Stimulated activated naive B cell treated with anti-CD40 and anti-IgM and Interleukin-4, amounts not matched to agents 10 μg/mL and 1 μg/mL and 100 μg/mL, for 72 hours (primary cell): ENCODE measurements at places on chromosomes 3 and 15.

DNA sequence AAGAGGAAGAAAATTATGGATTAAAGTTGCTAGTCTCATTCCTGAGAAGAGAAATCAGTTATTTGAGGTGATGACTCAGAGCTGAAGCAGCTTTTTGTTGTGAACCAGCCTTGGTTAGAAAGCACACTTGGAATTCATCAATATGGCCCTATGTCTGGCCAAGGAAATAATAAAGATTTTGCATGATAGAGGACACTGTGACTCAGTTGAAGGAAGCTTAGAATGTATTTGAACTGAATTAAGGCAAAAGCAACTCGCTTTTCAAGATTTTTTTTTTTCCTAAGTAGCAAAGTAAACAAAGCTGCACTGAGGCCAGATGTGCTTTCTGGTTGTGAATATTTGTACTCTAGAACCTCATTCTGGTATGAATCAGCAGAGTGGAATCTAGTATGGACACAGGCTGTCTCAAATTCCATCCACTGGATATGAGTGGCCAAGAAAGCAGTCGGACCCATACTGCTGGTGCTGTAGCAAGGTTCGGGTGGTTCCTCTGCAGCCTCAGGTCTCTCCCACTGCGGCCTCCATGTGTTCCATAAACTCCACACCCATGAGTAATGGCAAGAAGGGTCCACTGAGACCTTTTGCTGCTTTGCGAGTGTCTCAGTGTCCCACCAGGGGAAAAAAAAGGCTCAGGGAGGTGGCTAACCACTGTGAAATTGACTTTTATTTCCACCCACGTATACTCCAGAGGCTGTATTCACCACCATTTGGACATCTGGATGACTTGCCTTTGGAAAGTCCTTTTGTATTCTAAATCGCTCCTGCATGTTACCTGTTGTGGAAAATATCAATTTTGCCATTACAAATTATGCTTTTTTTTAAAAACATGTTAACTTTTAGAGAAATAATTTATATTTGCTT, 53.1 kb downstream of the TGFBR2 start:
- no peak for DNase-seq

GRCh38 chr3:108221393-108221792, 831 bp downstream of the IFT57 start:
- DNase-seq, result no peak

DNA sequence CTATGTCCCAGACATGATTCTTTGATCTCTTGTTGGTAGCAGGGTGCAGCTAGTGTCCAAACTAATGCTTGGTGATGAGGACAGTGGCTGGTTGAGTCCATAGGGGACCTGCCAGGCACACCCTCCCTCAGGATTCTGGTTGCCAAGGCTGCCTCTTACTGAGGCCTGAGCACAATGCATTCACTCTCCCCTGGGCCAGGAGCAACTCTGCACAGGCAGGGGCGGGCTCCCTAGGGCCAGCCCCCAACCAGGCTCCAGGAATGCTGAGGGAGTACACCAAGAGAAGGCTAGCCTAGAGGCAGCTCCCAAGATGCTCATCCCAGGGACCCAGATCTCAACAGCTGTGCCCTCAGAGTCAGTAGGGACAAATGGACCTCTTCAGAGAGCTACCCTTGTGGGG, 46.2 kb upstream of the HERC1 start:
- DNase-seq, result no peak

DNA sequence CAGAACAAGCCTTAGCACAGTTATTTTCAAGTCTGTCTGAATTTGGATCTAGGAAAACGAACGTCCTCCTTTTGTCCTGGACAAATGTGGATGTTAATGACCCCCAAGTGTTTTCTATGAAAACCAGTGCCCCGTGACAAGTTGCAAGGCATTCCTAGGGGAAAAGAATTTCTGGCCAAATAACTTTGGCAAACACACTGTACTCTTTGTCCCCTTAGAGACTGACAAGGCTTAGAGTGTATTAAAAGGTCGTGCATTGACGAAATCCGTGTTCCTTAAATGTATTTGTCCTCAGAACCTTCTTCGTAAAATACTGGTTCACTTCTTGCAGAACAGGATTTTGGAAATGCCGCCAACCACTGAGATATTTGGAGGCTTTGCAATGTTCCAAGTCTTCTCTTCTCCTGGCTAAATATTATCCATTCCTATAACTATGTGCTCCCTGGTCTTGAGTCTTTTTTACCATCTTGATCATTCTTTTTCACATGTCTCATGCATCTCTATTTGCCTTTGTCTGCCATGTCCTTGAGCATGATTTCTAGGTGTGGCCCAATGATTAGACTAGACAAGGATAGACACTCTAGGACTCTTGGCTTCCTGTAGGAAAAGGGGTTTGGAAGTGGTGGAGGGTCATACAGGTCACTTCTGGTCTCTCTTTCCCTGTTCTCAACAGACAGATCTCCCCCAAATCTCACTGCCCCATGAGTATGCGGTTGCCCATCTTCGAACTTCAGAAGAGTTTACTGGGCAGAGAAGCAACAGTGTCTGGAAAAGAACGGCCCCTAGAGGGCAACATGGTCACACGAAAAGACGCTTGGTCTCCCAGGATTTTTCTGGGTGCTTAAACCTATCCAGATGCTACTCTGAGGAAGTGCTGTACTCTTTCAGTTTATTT, 117.5 kb downstream of the EDEM1 start:
- DNase-seq, result peak; percentile 26

- DNase-seq, result no peak
Measured at GRCh38 chr3:186751480-186751879, 31.9 kb upstream of the EIF4A2 start.

GRCh38 chr3:33940149-33940548, 141.7 kb downstream of the PDCD6IP start:
- no peak for DNase-seq

DNA sequence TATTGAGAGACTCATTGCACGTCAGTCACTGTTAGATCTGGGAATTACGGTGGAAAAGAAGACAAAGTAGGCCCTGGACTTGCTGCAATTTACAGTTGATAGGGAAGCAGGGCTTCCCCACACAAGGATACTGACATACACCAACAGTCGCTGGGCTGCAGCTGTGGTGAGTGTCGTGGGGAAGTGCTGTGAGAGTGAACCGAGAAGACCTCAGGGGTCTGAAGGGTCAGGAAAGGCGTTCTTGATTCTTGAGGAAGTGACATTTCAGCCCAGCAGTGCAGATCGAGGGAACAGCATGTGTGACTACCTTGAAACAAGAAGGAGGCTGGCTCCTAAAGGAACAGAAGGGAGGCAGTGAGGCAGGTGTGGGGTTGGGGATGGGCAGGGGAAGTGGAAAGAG, 22.5 kb downstream of the MYZAP start:
- DNase-seq, result no peak

DNA sequence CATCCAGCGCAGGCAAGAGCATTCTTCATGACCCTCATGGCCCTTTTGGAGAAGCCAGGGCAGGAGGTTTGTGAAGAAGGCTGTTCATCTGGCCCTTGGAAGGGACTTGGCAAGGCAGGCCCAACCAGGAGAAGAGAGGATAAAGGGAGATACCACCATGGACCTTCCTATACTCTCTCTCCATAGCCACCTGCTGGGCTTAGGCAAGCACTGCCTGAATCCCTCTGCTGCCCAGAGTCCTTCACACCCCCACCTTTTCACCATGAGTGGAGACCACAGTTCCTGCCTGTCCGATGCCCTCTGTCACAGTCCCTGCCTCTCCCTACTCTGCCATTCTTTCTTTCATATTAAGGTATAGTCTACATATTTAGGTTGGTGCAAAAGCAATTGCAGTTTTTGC, 10.6 kb upstream of the SFMBT1 start:
- DNase-seq, result no peak

- no peak for DNase-seq
Measured at GRCh38 chr3:113264283-113265131, 53.1 kb downstream of the BOC start.

DNA sequence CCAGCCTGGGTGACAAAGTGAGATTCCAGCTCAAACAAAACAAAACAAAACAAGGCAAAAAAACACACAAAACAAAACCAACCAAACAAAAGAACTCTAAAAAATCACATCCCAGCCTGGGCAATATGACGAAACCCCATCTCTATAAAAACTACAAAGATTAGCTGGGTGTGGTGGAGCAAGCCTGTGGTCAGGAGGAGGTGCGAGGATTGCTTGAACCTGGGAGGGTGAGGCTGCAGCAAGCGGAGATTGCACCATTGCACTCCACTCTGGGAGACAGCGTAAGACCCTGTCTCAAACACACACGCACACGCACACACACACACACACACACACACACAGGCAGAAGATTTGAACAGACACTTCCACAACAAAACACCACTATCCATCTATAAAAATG, 99.6 kb downstream of the SHQ1 start:
- DNase-seq, result no peak

- DNase-seq, result no peak
Measured at GRCh38 chr3:52004906-52005395, 9.3 kb upstream of the RPL29 start.

- DNase-seq, result no peak
Measured at GRCh38 chr3:81695302-81695701, 66.1 kb downstream of the GBE1 start.

GRCh38 chr3:52038227-52038626, 18.1 kb downstream of the DUSP7 start:
- DNase-seq, result no peak

DNA sequence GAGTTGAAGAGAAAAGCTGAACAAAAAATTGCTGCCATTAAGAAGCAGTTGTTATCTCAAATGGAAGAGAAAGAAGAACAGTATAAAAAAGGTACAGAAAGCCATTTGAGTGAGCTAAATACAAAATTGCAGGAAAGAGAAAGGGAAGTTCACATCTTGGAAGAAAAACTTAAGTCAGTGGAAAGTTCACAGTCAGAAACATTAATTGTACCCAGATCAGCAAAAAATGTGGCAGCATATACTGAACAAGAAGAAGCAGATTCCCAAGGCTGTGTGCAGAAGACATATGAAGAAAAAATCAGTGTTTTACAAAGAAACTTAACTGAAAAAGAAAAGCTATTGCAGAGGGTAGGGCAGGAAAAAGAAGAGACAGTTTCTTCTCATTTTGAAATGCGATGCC, 152.4 kb upstream of the LRRFIP2 start:
- no peak for DNase-seq

DNA sequence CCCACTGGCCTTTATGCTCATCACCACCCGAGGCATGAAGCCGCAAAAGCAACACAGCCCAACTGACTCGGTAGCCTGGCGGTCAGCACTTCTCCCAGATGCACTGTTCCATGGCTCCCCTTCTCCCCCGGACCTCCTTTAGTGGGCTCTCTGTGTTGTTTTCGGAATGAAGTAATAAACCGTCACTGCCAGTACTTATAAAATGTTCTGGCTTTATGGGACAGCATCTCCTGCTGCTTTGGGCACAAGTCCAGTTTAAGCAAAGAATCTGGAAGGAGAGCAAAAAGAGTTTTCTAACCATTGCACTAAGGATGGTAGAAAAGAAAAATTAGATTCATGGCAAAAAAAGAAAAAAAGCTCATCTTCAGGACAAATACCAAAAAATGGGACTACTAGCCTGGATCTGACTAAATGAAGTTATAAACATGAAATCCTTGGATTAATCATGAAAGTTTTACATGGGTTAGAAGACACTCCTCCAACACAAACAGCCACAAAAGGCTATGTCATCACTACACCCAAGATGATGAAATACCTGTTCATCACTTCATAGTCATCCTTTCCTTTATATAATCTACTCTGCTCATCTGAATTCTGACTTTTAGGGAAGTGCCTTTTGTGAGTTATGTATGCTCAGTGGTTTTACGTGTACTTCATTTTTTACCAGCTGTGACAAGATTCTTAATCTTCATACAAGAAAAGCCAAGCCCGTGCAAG, 89.5 kb upstream of the UBE2E2 start:
- DNase-seq, result no peak

DNA sequence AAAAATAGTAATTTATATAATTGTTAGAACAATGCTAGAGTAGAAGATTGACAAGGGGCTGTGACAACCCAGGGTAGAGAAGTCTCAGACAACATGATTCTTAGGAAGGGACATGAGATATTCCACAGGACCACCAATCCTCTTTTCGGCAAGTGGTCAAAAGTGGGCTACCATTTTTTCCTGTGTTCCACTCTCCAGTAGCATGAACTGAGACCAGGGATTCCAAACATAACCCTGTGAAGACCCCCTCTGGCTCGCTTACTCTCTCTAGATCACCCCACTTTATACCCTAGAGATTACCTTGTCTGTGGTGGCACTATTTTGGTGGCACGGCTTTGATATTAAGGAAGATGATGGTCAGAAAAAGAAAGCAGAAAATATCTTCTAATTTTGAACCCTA, 960 bp downstream of the GCSAM start:
- DNase-seq, result no peak

DNA sequence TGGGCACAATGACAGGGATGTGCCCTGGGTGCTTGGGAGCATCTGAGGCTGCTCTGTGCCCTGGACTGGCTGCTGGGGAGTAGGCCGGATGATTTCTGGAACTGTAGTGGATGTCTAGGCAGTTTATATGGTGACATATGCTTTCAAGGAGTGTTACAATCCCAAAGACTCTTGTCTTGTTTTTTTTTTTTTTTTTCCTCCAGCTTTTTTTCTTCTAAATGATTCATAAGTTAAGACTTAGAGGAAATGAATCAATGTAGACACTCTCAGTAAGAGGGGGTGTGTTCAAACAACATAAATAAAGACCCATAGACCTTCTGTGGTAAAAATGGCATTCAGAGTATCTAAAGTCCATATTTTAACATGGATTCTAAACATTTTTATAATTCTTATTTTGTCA, 706.1 kb upstream of the GOLIM4 start:
- DNase-seq, result no peak

DNA sequence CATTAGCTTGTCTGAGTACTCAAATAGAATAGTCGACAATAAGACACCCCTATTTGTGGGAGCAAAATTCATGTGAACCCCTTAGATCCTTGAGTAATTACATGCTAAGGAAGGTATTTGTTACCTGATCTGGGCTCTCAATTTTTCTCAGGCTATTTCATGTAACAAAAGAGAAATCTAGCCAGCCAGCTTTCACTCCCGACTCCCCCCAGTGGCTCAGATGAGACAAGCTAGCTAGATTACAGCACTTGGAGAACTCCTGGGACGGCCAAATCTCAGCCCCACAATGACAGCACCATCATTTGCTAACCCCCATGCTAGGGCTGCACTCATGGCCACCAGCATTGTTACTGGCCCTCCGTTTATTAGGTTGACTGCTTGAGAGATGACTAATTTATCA, 41.3 kb downstream of the GLDN start:
- DNase-seq, result no peak

DNA sequence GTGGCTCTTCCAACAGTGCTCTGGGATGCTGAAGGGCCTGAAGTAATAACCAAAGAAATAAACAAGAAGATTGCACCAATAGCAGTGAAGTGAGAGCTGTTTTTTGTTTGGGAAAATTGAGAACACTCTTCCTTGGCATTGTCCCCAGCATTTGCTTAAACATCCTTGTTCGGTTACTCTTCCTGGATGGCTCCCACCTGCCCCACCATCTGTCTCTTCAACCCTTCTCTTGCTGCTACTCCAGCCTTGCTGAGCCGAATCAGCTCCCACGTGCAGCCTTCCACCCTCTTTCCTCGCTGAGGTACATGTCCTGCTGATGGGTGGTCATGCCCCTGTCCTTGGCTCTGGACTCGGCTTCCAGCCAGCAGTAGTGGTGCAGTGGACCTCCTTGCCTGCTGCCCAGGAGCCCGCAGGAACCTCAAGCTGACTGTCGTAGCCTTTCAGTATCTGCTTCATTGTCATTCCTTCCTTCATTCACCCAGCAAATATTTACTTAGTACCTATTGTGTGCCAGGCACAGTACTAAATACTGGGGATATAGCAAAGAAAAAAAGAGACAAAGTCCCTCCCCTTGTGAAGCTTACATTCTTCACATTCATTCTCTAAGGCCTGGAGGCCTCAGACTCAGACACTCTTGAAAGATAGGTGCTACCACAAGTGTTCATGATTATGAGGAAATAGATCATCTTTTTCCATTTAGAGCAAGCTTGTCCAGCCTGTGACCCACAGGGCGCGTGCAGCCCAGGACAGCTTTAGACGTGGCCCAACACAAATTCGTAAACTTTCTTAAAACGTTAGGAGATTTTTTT, 17.1 kb upstream of the VILL start:
- DNase-seq, result no peak
